ENCODE measurements at places on chromosomes 5 and 9.

DNA sequence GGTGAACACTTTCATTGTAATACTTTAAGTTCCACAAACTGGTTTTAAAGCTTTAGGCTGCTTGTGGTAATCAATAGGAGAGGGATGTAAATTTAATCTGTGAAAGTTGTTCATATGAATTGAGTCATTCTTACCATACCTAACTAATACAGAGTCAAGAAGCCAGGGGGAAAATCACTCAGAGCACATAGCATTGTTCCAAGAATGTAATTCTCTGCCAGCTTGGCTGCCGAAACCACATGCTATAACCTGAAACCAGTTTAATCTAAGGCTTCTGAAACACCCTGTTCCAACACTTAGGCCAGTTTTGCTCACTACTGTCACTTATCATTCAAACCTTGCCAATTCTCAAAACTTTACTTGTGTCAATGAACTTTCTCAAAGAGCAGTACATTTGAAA is 528.8 kb upstream of the GRAMD2B start:
- DNase-seq: no peak

DNA sequence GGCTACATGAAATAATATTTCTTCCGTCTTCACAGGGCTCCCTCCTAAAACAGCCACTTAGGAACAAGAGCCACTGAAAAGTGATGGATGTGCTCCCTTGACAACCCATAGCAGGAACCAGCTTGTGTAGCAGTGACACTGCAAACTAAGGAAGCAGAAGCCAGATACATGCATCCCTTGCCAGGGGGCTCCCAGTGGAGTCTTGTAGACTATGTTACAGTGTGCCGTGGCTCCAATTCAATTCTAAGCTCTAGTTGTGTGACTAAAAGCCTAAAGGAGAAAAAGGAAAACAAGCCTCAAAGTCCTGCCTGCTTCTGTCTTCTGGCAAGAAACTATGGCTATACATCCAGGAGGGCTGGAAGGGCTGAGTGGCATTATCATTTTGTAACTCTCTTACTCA is 12.2 kb upstream of the TAF1L start:
- DNase-seq: no peak

GRCh38 chr5:113390224-113390623 is 44.6 kb downstream of the TSSK1B start:
- DNase-seq: no peak

- DNase-seq: no peak
Observed at GRCh38 chr5:34843497-34843896, 4.5 kb downstream of the TTC23L start.

- DNase-seq: no peak
Observed at GRCh38 chr5:134437847-134438581, 26.3 kb upstream of the CDKN2AIPNL start.

- no peak for DNase-seq
Observed at GRCh38 chr9:93864032-93864431, 91.1 kb downstream of the BARX1 start.

- DNase-seq: no peak
Observed at GRCh38 chr9:113955076-113955752, 79.1 kb downstream of the ZNF618 start.

- no peak for DNase-seq
Observed at GRCh38 chr5:172667786-172668593, 26.9 kb downstream of the NEURL1B start.

DNA sequence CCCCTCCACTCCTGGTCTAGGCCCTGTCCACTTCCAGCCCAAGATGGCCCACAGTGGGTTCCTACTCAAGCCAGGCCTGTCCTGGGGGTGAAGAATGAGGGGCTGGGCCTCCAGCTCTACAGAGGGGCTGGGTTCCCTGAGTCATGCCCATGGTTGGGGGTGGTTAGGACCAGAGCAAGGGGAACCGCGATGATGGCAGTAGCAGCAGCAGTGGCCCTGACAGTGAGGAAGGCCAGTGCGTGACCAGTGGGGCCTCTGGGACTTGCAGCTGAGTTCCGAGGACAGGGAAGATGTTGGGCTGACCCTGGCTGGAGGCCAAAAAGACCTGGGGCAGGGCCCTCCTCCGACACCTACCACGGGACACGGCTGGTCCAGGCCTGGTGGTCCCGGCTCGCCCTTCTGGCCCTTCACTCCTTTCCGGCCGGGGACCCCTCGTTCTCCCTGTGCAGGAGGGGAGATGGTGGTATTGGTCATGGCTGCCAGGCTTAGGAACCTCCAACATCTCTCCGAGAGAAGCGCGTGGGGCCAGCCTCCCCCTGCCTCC is 9.2 kb upstream of the PHYKPL start:
- no peak for DNase-seq

- no peak for DNase-seq
Observed at GRCh38 chr5:59471463-59471862, 422.1 kb downstream of the PDE4D start.

DNA sequence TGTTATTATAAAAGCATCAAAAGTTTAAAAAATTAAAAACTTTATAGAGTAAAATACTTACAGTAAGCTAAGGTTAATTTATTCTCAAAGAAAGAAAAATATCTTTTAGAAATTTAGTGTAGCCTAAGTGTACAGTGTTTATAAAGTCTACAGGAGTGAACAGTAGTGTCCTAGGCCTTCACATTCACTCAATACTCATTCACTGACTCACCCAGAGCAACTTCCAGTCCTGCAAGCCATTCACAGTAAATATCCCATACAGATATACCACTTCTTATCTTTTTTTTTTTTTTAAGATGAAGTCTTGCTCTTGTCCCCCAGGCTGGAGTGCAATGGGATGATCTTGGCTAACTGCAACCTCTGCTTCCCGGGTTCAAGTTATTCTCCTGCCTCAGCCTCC is 73.1 kb upstream of the FST start:
- no peak for DNase-seq

GRCh38 chr5:92641031-92641962 is 939.7 kb downstream of the NR2F1-AS1 start:
- DNase-seq: no peak

DNA sequence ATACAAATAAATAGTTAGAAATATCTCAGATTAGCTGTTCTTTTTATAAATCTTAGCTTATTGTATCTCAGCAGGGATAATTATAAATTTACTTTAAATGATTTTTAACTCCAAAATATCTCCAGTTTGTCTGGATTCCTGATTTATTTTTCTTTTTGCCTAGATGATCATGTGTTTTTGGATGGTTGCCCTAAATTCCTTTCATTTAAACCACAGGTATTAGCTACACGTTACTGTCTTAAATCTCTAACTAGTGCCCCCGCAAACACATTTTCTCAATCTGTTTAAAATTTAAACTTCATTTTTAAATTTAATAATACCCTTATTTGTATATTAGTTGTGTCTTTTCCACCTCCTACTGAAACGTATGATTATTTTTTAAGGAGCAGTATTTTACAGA is 5.6 kb downstream of the FER start:
- no peak for DNase-seq

DNA sequence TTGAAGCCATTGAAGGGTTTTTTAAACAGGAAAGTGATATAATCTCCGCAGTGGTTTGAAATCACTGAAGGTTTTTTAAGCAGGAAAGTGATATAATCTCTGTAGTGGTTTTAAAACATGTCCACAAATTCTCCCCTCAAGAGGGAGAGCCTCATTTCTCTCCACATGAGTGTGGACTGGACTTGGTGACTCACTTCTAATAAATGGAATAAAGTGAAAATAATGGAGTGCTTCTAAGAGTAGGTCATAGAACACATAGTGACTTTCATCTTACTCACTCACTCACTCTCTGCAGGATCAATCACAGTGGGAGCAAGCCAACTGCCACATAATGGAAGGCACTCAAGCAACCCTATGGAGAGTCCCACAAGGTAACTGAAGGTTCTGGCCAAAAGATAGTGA is 12.0 kb downstream of the CTNNAL1 start:
- DNase-seq: no peak

DNA sequence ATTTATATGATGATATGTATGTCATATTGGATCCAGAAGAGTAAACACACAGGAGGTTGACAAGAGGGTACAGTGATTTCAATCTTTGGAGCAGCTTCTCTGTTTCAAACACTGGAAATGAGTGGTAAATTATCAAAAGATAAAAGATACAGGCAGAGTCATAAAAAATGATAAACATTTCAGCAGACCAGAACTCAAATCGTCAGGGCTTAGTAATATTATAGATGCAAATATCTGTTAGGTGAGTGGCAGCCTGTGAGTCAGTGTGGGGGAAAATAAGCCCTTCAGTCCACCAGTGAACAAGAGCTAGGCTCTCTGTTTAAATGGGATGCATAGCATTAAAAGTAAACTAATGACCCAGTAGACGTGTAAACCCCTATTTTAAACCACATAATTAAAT is 1378.1 kb downstream of the EFNA5 start:
- DNase-seq: no peak

- DNase-seq: no peak
Observed at GRCh38 chr5:131765261-131765660, 31.6 kb downstream of the FNIP1 start.

- DNase-seq: no peak
Observed at GRCh38 chr5:10339958-10340357, 13.5 kb upstream of the MARCHF6 start.

GRCh38 chr5:135417083-135417482 is 18.1 kb upstream of the MACROH2A1 start:
- no peak for DNase-seq

DNA sequence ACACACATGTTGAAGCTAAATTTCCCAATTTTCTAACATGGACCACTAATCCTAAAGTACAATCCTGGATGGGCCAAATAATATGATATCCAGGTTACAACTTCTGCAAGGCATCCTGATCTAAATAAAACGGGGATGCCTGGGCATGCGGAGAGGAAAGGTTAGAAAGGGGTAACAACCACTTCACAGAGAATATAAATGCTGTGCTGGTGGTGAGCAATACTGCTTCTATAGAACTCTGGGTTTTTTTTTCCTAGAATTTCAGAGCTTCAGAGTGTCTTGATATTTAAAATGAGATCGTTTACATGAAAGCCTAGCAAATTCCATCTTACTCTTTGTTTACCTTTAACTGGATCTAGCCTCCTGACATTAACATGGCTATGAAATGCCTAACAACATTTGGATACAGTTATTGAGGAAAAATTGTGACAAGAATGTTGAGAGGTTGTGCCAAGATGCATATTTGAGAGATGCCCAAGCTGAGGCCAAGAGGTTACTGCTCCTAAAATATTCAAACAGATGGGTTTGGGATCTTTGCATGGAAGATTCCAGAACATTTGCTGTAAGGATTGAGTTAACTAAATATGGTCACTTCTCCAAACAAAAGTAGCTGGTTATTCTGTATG is 22.4 kb downstream of the TNFAIP8 start:
- DNase-seq: no peak

- no peak for DNase-seq
Observed at GRCh38 chr5:176533894-176534611, 3.1 kb downstream of the RNF44 start.

- DNase-seq: peak; percentile 81
Observed at GRCh38 chr9:134067904-134068743, at the start of gene BRD3. Gene BRD3 (minus strand): TSS chr9:134068026. CDS start chr9:134053477, 14,549 bp downstream.

- no peak for DNase-seq
Observed at GRCh38 chr5:150021491-150022157, 21.1 kb downstream of the HMGXB3 start.

DNA sequence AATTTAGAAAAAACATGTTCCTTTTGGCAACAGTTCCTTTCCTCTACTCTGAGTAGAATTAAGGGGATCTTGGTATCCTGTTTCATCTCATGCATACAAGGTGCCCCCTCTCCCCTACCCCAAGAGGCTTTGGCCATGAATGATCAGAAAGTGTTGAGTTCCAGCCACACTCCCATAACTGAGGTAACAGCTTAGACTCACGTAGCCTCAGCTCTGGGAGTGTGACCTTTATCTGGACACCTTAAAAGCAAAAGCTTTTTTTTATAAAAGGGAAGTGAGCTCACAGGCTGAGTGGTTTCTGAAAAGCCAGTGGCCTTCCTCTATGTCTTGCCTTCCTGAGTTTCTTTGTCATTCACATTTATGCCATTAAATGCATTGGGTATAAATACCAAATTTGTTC is 900 bp upstream of the HAVCR2 start:
- no peak for DNase-seq

DNA sequence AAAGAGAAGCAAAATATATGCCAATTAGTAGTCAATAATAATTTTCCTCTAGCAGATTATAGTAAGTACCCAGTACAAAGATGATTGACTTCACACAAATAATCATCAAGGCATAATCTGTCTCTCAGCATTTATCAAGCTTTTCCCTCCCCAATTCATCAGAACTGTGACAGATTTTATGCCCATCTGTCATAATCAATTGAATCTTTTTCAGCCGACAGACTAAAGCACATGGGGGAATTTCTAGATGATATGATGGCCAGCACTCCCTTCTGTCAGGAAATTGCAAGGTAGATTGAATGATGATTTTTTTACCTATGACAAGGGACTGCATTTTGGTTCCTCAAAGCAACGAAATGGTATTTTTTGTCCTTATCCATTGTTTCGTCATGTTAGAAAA is 227.1 kb upstream of the CYLC2 start:
- DNase-seq: no peak

DNA sequence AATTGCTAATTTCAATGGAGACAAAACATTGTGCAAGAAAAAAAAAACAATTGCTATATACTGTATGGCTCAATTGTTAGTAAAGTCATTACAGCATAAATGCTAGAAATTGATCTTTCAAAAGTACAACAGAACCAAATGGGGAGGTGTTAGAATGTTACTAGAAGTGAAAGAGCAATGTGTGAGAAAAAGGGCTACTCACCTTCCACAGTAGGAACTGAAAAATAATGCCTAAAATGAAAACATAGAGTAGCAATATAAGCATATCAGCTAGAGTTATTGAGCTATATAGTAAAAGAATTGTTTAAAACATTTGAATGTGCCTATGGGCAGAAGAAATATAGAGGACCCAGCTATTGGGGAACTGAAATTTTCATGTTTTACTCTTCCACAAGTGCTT is 10.9 kb upstream of the RXFP3 start:
- no peak for DNase-seq

DNA sequence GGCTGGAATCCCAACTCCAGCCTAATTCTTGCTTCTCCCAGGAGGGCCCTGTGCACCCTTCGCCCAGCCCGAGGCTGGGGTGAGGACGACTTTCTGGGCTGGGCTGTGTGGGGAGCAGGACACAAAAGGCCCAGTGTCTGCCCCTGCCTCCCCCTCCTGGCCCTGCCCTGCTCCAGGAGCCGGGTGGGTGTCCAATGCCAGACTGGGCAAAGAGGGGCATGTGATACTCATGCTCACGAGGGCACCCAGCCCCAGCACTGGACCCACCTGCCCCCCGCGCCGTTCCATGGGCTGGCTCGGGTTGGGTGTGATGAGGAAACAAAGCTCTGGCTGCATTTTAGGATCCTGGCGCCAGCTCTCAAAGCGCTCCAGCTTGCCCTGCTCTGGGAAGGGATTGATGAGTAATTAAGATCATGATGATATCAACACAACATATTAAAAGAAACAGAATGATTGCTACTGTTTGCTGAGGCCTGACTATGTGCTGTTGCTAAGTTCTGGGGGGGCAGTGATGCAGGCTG is 30.7 kb downstream of the LHX2 start:
- DNase-seq: no peak

DNA sequence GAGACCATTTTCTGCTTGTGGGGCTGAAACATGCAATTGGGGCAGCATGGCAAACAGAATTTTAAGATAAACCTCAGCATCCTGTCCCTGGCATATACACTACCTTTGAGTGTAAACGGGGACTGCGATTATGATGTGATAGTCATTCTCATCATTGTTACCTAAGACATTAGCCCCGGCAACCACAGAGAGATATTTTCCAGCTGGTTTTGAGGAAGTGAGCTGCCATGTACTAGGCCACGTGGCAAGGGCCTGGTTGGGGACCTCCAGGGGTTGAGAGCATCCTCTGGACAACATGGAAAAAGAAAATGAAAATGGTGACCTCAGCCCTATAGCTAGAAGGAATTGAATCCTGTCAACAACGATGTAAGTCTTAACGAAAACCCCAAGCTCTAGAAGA is 623.6 kb upstream of the CDH18 start:
- no peak for DNase-seq
